ENCODE measurements at places on chromosomes 16 and 17.

DNA sequence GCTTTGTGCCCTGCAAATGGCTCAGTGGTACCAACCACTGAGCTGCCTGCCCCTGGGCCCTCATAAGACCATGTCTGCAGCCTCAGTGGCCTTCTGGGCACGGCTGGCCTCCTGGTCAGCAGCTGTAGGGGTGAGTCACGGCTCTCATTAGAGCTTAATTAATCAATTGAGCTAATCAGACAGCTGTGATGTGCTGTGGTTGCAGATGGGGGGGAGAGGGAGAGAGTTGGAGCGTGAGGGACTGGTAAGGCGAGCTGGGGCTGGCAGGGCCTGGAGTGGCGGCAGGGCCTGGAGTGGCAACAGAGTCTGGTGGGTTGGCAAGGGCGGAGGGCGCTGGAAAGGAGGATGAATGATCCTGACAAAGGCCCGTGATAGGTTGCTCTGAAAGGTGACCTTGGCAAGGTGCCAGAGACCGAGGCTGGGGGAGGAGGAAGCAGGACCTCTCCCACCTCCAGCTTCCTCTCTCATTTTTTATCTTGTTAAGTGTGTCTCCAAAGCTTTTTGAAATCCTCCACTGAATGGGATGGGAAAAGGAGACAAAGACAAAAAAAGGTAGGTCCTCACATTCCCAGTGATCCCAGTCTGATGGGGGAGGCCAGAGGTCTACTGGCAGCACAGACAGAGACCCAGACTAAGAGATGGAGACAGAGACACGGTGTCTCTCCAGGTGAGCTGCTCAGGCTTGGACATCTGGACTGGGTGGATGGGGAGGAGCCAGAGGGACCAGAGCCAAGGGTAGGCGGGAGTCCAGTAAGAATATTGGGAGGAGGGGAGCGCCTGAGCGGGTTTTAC is 41.6 kb downstream of the DCAKD start:
- DNase-seq = peak; percentile 47

DNA sequence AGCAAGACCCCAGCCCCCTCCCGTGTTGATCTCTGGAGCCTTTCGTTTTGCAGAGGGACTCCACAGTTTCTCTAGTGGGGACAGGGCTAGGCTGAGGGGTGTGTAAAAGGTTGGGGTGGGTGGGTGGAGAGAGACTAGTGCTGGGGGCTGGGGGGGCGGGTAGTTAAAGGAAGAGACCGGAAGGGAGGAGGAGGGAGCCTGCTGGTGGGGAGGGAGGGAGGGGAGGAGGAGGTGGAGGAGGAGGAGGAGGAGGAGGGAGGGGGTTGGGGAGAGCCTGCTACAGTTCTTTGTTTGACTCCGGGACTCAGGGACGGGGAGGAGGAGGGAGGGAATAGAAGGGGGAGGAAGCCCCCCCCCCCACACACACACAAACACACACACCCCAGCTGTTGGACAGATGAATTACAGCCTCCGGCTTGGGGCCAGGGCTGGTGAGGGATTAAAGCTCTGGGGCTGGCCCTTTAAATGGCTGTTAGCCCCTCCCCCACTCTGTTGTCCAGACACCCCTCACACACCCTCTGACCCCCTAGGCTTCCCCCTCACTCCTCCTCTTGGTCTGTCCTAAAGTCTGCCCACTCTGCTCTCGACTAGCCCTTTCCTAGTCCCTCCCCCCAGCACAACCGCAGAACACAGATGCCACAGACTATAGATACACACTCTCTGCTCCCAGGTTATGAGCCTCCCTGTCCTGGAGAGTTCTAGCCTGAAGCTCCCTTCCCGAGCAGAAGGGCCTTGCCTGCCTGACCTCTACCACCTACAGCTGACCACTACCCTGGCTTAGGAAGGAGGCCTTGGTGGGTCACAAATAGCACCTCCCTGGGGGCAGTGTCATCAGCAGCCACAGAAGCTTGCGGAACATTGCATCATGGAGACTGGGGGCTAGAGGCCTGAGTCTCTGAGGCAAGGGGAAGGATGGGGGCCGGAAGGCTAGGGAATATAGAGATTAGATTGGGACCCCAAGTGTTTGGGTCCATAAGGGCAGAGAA is 4.4 kb downstream of the KDM6B start:
- peak; percentile 75 for DNase-seq

DNA sequence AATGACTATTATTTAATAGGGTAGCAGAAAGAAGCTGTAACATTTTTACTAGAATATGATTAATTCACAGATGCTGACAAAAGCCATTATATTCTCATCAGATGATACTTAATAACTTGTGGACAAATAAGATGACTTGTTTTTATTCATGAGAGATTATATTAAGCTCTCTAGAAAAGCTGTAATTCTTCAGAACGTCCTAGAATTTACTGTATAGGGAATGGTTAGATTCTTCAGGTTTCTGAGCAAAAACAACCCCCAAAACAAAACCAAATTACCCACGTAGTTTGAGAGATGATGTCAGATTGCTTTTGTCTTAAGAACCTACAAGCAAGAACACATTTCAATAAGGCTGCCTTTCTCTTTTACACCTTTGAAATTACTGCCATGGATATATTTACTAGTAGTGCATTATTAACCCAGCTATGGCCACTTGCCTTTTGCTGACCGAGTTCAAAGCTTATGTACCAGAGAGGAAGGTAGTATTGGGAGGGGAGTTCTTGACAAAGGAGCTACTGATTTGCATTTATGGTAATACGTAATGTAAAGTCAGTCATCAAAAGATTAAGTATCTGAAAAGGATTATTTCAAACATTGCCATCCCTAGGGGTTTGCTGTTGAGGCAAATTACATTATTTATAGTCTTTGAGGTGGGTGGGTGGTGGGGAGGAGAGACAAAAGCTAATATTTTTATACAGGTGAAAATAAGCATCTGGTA is 51.7 kb downstream of the NLK start:
- no peak for DNase-seq

- DNase-seq = no peak
These were observed 1.0 kb upstream of the CSNK2A2 start for GRCh38 chr16:58198803-58199411.

DNA sequence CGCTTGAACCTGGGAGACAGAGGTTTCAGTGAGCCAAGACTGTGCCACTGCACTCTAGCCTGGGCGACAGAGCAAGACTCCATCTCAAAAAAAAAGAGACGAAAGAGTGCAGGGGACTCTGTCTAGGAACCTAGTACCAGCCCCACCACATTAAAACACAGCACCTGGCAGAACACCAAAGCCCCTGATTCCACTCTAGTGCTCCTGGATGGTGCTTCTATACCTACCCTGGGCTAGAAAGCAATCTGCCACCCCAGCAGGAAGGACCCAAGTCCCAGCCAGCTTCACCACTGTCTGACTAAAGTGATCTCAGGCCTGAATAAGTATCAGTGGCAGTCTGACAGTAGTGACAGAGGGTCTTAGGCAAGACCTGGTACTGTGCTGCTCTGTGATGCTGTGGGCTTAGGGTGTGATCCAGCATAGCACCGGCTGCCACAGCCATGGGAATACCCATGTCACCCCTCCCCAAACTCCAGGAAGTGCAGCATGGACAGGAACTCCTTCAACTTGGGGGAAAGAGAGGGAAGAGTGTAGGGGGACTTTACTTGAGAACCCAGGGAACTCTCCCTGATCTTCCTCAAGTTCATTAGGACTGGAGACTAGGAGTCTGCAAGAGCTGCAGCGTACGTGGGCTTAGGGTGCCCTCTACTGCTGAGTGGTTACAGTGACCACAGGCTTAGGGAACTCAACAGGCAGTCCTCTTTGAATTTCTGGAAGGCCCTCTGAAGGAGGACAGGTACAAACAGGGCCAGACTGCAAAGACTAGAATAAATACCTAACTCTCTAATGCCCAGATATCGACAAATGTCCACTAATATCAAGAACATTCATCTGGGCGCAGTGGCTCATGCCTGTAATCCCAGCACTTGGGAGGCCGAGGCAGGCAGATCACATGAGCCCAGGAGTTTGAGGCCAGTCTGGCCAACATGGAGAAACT is 30.0 kb upstream of the RNF43 start:
- peak; percentile 75 for DNase-seq

- DNase-seq = no peak
These were observed 61.8 kb downstream of the KSR1 start for GRCh38 chr17:27518048-27518447.

- no peak for DNase-seq
These were observed 51.0 kb downstream of the TIMM22 start for GRCh38 chr17:1047879-1048470.

- no peak for DNase-seq
These were observed at the start of gene CD300A for GRCh38 chr17:74466111-74466827. Gene CD300A (plus strand): TSS chr17:74466634. CDS start chr17:74466704, 70 bp downstream.

DNA sequence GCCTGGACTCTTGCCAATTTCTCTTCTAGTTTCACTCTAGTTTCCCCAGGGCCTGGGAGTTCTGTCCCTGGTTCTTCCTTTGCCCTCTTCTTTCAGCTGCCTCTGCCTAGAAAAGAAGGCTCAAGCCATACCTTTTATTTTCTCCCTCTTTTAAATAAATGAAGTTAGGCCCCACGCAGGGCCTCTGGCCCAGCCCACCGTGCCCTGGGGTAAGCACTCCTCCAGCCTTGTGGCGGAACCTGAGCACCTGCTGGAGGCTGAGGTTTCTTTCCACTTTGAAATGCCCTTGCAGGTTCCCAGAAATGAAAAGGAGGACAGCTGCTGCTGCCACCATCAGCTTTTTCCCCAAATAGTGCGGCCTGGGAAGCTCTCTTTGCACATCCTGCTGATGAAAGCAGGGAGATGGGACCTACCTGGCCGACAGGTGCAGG is 139.4 kb downstream of the CCDC182 start:
- peak; percentile 74 for DNase-seq
